ENCODE measurements at places on chromosomes 12 and 14.

DNA sequence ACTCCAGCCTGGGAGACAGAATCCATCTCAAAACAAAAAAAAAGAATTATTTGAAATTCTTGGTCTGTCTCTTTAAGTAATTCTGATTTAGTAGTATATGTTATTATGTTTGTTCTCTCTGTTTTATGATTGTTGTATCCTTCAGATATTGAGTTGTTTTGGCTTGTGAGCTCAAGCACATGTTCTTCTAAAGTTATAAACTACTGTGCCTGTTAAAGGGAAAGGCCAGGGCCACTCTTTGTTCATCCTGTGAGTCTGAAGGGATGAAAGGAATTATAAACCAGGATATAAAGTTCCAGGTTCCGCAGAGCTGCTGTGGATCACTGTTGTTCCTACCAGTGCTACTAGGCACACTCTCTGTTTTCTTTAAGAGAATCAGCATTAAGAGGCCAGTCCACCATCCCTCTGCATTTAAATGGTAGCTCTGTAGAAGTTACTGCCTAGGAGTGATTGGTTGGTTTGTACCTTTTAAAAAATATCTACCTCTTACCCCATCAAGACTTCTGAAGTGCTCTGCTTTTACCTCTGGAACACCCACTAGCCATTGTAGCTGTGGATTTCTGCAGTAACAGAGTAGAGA lies 14.1 kb downstream of the TMTC3 start:
- no peak for DNase-seq

- peak; percentile 14 for DNase-seq
Measured at GRCh38 chr12:86914721-86915120, 658.5 kb upstream of the MGAT4C start.

GRCh38 chr12:25106818-25107217 lies 88.1 kb downstream of the DNAI7 start:
- DNase-seq = no peak

- DNase-seq = no peak
Measured at GRCh38 chr12:120222288-120222832, 21.4 kb upstream of the RPLP0 start.

DNA sequence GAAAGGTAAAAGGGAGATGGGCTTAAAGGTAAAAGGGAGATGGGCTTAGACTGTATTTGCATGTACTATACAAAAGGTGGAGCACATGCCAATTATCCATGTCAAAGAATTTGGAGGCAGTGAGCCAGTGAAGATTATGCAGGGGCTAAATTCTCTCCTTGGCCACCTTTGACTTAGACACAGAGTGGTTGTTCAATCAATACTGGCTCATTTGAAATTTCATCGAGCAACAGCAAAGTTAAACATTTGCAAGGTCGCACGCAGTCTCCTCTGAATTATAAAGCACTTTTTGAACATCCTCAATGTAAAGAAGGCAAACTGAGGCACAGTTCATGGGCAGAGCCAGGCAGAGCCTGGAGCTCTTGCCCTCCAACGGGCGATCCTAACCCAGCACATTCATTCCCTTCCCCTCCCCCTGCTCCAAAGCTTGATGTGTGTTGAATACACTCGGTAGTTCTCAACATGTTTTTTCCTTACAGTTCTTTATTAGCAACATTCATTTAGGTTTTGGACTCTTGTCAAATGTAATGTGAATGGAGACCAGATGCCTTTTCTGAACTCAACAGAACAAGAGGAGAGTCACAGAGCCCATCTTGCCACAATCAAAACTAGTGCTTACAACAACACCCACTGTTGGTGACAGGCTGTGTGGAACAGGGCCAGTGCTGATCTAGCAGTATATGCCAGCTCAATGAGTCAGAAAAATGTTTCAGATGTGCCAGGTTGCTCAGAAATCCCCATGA lies 169.7 kb upstream of the G2E3 start:
- no peak for DNase-seq

DNA sequence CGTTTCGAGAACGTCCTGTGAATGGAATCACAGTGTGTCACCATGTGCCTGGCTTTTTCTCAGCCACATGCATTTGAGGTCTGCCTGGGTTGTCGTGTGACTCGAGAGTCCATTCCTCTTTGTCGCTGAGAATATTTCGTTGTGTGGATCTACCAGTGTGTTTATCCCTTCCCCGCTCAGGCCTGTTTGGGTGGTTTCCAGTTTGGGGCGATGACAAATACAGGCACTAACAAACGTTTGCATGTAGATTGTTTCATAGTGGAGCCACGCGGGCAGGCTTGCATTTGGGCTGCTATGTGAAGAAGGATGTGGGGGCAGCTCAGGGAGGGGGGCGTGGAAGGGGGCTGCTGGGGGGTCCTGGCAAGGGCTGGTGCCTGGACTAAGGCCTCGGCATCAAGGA lies 14.1 kb downstream of the RIN3 start:
- no peak for DNase-seq

DNA sequence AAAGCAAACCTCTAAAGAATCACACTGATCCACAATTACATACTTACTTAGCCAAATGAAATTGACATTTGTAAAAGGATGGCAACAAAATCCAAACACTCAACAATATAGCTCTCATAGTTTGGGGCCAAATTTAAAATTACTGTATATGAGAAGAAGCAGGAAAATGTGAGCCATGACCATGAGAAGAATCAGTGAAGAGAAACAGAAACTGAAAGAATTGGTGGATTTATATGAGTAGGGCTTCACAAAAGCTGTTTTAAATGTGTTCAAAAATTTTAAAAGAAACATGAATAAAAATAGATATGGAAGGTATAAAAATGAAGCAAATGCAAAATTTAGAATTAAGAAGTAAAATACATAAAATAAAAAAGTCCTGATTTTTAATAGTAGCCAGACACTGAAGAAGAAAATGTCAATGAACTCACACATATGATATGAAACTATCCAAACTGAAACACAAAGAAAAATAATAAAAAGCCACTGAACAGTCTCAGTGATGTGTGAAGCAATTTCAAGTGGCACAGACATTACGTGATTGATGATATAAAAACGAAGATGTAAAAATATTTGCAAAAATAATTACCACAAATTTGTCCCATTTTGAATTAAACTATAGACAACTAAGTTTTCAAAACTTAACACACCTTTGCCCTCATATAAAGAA lies 87.9 kb upstream of the MDGA2 start:
- DNase-seq = no peak

- peak; percentile 52 for DNase-seq
Measured at GRCh38 chr12:42172441-42173210, 28.0 kb upstream of the GXYLT1 start.

DNA sequence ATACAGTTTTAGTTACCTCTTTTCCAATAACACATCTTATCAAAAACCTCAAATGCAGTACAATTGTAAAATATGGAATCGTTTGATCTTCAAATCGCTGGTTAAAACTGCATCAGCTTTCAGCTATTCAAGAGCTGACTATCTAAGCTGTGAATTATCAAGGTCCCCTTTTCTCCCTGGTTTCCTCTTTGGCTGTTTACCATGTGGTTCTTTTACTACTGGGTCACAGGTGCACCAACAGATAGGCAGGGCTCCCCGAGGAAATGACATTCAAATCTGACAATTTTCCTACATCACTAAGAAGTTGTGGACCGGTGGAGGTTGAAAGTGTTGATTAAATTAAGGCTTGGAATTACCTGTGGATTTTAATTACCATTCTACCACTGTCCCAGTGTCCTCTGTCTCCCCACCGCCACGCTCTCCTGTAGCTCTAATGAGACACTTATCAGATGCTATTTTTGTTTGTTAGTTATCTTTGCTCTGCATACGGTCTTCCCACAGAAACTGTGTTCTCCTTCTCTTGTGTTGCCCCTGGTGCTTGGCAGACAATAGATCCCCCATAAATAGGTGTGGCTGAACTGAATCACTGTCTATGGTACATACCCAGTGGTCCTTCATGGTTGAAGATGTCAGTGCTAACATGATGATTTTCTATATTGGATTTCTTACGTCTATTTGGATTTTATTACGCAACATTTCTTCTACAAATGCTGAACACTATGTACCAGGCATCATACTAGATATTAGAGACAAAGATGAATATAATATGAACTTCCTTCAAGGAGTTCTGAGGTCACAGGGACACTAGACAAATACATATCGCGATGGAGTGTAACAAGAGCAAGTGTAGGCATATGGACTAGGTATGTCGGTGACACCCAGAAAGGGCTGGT lies 20.9 kb upstream of the PLXNC1 start:
- no peak for DNase-seq

- DNase-seq = no peak
Measured at GRCh38 chr14:105078294-105078693, 13.1 kb upstream of the GPR132 start.

GRCh38 chr12:70609739-70610491 lies 27.3 kb downstream of the PTPRB start:
- no peak for DNase-seq

DNA sequence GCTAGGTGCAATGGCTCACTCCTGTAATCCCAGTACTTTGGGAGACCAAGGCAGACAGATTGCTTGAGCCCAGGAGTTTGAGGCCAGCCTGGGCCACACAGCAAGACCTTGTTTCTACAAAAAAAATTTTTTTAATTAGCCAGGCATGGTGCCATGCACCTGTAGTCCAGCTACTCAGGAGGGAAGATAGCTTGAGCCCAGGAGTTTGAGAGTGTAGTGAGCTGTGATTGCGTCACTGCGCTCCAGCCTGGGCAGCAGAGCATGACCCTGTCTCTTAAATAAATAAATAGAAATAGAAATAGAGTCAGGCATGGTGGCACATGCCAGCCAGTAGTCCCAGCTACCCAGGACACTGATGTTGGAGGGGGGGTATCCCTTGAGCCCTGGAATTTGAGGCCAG lies 36.7 kb upstream of the CLIP1 start:
- no peak for DNase-seq

GRCh38 chr12:31470459-31470858 lies 120.5 kb downstream of the DENND5B start:
- no peak for DNase-seq

DNA sequence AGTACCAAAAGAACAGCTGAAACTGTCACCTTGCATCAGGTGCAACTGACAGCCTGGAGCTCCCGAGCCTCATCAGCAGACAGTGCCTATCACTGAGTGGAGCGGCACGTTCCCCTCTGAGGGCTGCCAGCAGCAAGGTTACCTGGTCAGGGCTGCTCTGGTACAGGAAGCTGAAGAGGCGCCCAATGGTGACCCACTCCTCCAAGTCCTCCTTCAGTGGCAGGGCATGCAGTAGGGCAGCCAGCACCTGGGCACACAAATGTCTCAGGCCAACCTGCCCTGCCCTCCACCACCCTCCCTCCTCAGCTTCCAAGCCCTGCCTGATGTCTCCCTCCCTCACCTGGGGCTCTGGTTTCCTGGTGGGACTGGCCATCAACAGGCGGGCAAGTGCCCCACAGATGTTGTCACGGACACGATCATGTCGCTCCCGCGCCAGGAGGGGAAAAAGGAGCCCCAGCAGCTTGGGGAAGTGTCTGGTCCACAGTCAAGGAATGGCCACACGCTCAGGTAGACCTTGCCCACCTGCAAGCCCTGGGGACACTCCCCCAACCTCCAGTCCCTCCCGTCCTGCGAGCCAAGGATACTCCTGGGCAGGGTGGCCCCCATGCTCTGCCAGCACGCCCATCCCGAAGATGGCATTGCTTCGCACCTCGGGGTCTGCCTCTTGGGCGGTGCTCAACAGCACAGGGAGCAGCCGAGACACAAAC lies 7.1 kb downstream of the IPO4 start:
- DNase-seq = no peak

GRCh38 chr14:44420226-44420625 lies 86.9 kb downstream of the FSCB start:
- DNase-seq = no peak

- no peak for DNase-seq
Measured at GRCh38 chr12:106646472-106646871, 63.7 kb downstream of the RFX4 start.

- DNase-seq = no peak
Measured at GRCh38 chr12:3363608-3364007, 127.4 kb upstream of the PRMT8 start.

- no peak for DNase-seq
Measured at GRCh38 chr12:119249383-119250155, 70.8 kb downstream of the HSPB8 start.

GRCh38 chr14:51219473-51220448 lies 20.3 kb upstream of the TMX1 start:
- DNase-seq = no peak

GRCh38 chr12:95701722-95702418 lies 88.7 kb downstream of the NTN4 start:
- no peak for DNase-seq

DNA sequence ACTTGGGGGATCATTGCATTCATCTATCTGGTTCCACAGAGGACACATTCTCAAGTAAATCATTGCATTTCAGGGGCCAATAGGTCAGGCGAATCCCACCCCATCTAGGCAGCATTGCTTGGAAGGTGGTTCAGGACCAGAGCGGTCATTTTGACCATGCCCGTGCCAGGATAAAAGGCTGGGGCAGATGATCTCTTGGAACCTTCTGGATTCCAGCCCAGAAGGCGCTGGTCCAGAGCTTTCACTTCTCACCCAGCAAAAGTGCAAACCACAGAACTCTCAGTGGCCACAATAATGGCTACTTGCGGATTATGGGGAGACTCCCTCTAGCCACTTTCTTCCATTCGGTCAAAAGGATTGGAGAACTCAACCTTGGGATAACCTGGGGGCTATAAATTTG lies 595 bp upstream of the KRT85 start:
- no peak for DNase-seq

DNA sequence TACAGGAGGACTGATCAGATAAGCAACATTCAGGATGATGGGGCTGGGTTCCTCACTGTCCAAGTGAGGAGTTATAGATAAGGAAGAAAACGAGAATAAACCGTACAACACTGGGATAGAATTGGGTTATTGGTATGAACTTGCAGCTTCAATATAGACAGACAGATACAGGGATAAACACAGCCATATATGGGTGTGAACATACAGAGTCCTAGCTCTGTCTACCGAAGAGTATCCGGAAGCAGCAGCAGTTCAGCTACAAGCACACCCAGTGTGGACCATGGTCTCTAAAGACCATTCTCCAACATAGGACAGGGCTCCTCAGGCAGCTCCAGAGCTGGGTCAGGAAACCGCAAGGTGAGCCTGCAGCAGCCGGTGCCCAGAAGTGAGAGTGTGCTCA lies 40.8 kb downstream of the CDC42BPB start:
- no peak for DNase-seq

DNA sequence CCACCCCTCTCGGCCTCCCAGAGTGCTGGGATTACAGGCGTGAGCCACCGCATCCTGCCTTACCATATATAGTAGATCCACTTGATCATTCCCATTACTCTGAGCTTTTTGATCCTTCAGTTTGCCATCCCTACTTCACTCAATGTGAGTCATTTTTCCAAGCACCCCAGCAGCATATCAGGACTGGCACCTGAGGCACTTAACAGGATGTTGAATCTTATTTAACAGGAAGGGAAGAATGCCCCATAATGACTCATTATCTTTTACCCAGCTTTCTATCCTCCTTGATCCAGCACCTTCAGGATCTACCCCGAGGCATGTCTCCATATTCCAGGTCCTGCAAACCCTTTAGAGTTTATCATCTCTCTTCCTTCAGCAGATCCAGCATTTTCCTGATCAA lies 84.9 kb upstream of the CMKLR1 start:
- DNase-seq = no peak

DNA sequence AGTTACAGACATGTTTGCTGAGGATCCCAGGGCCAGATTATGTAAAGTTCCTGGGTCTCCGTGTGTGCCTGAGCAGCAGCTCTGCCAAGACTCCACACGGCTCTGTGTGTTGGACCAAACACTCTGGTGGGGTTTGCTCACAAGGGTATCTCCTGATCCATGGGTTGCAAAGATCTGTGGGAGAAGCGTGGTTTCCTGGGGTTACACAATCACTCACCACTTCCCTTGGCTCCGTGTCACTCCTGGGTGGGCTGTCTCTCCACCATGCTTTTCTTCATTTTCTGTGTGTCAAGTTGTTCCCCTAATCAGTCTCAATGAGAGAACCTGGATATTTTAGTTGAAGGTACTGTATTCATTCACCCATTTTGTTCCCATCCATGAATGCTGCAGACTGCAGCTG lies 1088.8 kb downstream of the FSCB start:
- DNase-seq = no peak
